ENCODE measurements at places on chromosomes 2 and 18.
A peak's percentile ranks its signal among the peaks of the same experiment; 100 is the strongest.

DNA sequence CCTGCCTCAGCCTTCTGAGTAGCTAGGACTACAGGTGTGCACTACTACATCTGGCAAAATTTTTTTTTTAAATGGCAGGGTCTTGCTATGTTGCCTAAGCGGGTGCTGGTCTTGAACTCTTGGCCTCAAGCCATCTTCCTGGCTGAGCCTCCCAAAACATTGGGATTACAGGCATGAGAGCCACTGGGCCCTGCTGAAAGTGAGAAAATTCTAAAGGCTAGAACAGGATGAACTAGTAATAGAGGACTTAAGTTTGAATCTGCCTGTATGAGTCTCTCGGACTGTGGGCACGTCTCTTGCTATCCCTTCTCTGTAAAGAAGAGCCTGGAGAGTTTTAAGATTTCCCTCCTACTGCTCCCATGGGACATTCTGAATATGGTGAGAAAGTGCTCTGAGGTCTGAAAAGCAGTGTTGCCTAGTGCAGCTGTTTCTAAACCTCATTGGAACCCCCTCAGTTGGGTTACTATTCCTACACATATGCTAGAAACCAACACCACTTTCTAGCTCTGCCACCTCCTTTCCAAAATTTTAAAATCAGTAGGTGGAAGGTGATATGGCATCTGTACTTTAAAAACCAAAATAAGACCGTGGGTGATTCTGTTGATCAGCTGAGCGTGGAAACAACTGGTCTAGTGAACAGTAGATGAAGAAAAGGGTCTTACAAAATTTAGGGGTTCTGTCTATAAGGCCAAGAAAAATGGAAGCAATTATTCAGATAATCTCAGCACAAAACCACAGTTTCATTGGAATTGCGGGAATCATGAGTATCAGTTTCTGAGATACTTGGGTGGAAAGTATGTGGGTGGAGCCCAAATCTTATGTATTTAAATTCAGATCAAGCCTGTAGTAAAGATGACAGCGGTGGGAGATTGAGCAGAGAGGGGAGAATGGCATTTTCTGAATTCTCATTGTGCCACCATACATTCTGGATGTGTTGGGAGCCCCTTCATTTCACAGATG is 259.8 kb upstream of the CXCR4 start:
- no peak for DNase-seq

DNA sequence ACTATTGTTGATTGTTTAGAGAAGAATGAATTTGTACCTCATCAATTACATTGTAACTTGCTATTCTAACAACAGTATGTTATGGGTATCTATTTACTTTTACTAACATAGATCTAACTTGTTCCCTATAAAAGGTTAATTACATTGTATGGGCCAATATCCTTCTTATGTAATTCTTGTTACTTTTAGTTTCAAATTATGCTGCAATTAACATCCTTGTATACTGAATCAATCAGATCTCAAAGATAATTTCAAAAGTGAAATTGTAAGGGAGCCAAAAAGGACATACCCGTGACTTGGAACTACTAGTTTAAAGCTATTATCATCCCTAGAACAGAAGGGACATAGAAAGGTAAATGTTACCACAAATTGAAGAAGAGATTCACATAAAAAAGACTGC is 79.9 kb upstream of the RIT2 start:
- no peak for DNase-seq

DNA sequence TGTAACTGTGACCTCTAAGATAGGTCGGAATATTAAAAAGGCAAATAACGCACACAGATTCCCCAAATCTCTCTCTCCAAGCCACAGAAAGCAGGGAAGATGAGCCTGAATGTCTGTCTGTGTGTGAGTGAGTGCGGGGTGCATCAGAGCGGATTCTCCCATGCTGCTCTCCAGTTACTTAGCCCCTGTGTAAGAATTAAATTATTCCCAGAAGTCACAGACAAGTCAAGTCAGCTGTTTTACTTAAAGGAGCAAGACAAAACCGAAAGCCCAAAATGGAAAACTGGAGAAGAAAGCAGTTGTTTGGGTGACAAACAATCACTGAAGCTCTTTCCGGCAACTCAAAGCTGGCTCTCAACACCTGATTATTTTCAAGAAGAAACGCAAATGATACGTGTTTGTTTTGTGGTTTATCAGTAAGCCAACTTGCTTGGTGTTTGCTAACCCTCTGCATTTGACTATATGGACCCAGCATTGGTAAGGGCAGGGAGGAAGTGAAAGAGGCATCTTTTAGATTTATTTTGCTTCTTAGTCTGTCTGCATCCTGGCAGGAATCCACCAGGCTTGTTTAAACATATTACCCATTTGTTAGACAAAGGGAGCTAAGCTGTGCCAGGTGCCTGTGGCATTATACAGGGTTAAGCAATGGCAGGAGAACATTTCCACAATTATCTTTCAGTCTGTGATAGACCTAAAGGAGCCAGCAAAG is 121.5 kb upstream of the CREB1 start:
- DNase-seq = peak; percentile 30

DNA sequence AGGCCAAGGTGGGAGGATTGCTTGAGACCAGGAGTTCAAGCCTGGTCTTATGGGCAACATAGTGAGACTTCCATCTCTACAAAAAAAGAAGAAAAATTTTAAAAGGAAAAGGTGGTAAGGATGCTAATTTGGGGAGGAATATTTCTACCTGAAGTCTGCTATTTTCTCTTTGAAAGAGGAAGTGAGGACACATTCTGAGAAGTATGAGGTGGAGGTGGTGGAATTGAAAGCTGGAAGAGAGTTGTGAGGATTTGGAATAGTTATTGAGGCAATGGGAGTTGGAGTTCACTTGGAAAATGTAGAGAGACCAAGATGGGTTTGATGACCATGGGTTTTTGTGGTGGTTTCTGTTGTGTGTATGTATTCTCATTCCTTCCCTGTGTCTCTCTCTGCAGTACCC is 29.3 kb downstream of the EML4 start:
- DNase-seq = no peak

GRCh38 chr2:129760669-129761068 is 218.8 kb upstream of the RAB6C start:
- DNase-seq = no peak
